Activated CD4-positive, alpha-beta T cell treated with anti-CD3 and anti-CD28 coated beads, Interleukin-2, amount 10 ng/mL, durations not matched to agents 24 days and 14 days (primary cell): ENCODE measurements at places on chromosomes 5 and 9. TPM values are rescaled to one million over a fixed set of nuclear protein-coding genes. Genes with fewer than 3 reads are reported as not detected.
A peak's percentile ranks its signal among the peaks of the same experiment; 100 is the strongest.

PRR7 gene
- total RNA-seq, result 13.6 TPM in 2 replicates

LIFR gene
- 0.12 TPM in 2 replicates for total RNA-seq

ZNF608 gene
- total RNA-seq, result not detected in 2 replicates

DNA sequence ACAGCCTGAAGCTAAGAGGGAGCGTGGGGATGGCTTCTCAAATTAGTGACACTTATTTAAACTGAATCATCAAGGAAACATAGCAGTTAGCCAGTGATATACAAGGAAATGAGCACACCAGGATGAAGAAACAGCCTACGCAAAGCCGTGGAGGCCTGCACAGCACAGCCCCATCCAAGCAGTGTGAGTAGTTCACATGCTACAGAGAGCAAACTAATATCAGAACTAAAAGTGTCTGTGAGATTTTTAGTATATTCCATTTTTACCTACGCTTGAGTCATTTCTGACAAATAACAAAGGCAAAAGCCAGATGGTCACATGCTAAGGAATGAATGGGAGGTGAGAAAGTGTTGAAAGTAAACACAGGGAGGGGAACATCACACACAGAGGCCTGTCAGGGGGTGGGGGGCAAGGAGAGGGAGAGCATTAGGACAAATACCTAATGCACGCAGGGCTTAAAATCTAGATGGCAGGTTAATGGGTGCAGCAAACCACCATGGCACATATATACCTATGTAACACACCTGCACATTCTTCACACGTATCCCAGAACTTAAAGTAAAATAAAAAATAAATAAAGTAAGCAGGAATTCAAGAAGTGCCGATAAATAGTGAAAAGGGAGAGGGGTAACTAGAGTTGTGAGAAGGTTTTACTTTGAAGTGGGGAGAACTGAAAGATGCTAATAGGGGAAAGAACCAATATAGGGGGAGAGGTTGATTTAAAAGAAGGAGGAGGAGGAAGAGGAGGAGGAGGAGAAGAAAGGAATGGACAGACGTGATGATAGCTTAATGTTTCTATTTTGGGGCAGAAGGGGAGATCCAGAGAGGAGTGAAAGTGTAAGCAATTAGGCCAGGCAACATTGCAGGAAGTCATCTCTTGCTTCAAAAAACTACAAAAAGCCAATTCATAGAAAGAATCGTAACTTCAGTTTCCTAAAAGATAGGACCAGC lies 100.9 kb upstream of the PTGER4 start:
- no peaks in the 10 kb centered on the region for H3K36me3 ChIP-seq
- DNase-seq, result peak; percentile 76
- no peaks in the 10 kb centered on the region for H3K27me3 ChIP-seq
- H3K27ac ChIP-seq, result peak overlapping the region; percentile 93
- H3K4me3 ChIP-seq, result peak overlapping the region; percentile 45
- peaks cover 27% of the 10 kb centered on the region for H3K4me1 ChIP-seq

DNA sequence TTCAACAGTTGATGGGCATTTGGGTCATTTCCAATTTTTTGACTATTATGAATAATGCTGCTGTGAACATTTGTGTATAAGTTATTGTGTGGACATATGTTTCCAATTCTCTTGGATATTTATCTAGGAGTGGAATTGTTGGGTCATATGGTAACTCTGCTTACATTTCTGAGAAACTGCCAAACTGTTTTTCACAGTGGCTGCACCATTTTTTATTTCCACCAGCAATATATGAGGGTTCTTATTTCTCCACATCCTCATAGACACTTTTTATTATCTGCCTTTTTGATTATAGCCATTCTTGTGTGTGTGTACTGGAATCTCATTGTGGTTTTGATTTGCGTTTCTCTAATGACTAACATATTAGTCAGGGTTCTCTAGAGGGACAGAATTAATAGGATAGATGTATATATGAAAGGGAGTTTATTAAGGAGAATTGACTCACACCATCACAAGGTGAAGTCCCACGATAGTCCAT lies 14.7 kb upstream of the MED27 start:
- H3K4me3 ChIP-seq, result no peak overlapping the region
- H3K27me3 ChIP-seq, result peaks cover 26% of the 10 kb centered on the region
- peaks cover 3% of the 10 kb centered on the region for H3K4me1 ChIP-seq
- DNase-seq, result no peak
- H3K36me3 ChIP-seq, result no peaks in the 10 kb centered on the region
- no peak overlapping the region for H3K27ac ChIP-seq

DNA sequence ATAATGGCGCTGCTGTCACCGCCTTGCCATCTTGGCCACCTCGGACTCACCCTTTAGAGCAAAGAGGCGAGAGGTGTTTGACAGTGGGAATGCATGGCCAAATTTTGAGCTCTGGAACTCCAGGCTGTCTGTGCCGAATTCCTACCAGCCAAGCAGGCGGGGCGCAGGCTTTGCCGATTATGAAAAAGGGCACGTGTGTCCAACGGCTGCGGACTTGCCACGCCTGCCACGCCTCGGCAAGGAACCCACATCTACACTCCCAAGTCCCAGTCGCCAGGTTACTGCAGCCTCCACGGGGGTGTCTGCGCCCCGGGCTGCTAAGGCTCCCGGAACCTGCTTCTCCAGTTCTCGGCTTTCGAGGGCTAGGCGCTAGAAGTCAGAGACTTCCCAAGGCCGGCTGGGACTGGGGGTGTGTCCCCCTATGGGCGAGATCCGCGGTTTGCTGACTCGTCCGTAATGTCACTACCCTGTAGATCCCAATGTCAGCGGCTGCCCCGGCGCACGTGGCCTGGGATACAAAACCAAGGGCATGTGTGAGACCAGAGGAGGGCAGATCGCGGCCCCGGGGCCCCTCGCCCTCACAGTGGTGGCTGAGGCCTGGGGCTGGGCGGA lies 2.8 kb downstream of the NPR3 start:
- peaks cover 68% of the 10 kb centered on the region for H3K27me3 ChIP-seq
- no peak overlapping the region for H3K4me3 ChIP-seq
- peaks cover 19% of the 10 kb centered on the region for H3K4me1 ChIP-seq
- DNase-seq, result no peak
- H3K27ac ChIP-seq, result no peak overlapping the region
